ENCODE measurements at places on chromosomes 16 and 17.

GRCh38 chr17:33245183-33245582 lies 47.9 kb downstream of the ASIC2 start:
- DNase-seq = no peak

DNA sequence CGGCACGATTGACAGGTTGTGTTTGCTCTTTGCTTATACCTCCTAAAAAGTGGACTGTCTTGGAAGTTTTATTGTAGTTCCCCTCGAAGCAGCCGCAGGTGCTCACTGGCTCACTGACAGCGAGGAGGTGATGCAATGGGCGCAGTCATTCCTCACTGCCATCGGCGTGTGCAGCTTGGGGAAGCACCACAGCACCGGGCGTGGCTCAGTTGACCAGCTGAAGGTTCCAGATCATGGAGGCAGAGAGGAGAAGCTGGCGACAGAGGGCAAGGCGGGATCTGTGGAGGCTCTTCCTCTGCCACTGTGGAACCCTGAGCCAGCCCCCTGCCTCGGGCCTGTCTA lies 72.1 kb upstream of the TNRC6C start:
- no peak for DNase-seq

- DNase-seq = no peak
These were observed 6.0 kb downstream of the METTL22 start for GRCh38 chr16:8627456-8627855.

DNA sequence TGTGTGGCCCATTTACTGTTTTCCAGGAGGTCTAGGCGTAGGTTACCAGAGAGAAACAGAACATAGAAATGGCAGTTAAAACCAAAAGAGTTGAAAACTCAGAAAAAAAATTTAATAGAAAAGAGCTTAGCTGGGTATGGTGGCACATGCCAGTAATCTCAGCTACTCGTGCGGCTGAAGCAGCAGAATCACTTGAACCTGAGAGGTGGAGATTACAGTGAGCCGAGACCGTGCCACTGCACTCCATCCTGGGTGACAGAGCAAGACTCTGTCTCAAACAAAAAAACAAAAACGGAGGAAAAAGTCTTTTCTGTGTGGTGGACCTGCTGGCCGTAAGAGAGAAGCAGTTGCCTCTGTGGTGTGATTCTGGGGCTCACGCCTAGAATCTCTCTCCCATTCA lies 35.8 kb downstream of the MRTFB start:
- DNase-seq = no peak

DNA sequence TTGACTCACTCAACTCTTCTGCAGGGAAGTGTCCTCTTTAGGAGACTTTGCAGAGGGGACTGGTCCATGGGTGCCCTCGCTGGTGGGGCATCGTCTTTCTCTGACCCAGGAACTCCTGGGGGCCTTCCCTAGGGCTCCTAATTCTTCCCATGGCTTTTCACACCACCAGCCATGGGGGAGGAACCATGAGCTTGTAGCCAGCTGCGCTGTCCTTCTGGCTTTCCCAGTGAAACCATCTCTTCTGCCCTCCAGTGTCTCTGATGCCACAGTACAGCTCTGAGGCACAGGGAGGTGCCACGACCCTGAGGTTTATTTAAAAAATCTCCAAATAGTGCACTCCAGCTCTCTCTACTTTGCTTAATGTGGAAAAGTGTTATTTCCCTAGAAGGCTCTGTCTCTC lies 78.6 kb downstream of the SDR42E1 start:
- DNase-seq = no peak

GRCh38 chr16:69321080-69321479 lies 9.3 kb downstream of the PDF start:
- DNase-seq = no peak

GRCh38 chr16:67378642-67379041 lies 14.7 kb downstream of the TPPP3 start:
- DNase-seq = no peak

DNA sequence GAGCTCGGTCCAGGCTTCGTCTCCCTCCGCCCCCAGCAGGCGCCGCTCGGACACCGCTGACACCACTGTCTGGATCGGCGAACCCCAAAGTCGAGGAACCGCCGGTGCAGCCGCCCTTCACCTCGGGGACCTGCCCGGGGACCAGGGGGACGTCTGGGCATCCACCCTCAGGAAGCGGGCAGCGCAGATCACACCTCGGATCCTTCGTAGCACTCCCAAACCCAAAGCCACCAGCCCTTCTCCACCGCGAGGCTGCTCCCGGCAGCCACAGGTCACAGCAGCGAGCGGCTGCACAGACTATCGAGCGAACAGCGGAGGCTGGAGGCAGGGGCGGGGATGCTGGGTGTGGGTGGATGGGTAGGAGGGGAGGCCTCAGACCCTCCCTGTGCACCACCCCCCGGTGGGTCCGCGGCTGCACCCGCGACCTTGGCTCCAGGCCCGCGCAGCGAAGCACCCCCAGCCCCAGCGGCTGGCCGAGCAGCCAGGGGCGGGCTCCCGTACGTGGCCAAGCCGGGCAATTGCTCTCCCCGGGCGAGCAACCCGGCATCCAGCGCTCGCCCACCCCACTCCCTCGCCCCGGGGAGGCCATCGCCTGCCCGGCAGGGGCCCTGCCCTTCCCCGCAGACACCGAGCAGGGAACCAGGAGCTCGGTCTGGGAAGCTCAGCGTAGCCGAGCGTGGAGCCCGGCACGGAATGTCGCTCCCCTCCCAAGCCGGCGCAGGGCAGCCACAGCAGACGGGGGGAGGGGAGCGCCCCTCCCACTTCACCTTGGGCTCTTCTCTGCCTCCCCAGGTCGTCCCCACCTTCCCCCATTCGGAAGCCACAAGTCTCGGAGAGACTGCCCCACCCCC lies 1.0 kb downstream of the SDK2 start:
- DNase-seq = no peak

- DNase-seq = peak; percentile 96
These were observed 72.7 kb downstream of the ABCC1 start for GRCh38 chr16:16021988-16022682.

DNA sequence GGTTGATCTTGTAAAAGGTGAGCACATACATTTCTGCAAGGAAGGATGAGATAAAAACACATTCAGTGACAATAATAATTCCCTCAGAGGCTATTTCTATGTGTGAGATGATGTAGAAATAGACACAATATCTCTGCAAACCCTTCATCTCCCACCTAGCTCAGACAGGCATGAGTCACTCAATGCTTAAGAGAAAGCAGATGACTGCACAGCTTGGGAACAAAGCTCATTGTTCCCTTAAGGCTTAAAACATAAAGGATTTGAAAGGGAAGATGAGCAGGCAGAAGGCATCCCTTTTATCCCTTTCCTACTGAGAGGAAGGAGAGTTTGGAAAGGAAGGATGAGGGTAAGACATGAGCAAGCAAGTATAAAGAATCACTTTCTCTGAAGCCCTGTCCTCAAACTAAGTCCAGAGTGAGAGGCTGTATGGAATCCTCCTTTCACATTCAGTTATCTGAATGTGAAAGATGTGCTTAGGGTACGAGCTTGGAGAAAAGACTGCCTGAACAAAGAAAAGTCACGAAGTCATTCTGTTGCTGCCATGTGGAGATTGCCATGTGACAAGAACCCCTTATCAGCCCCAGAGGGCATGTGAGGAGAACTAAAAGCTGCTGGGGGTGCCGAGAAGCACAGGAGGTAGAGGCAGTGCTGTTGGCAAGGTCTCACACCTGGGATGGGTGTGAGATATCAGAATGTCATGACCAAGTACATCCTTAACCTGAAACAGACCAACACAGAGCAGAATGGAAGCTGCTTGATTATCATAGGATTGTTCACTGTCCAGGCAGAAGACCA lies 58.2 kb downstream of the CNTNAP4 start:
- DNase-seq = no peak

DNA sequence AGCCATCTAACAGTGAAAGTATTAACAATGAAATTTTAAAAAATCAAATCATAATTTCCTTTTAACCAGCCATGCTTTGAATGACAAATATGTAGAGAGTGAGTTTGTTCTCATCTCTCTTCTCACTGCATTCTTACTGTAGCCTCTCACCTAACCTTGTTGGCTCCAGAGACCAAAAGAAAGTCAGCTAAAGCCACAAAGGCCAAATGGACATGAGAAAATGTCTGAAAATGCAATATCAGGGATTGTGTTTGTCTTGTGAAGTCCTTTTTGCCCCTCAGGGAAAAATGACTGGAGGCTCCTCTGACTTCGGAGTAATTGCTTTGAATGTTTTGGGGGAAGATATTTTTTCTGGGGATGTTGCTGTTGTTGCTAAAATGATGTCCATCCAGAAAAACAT lies 166.3 kb downstream of the SLC39A11 start:
- no peak for DNase-seq

GRCh38 chr17:4953451-4953961 lies 2.6 kb downstream of the ENO3 start:
- DNase-seq = no peak

DNA sequence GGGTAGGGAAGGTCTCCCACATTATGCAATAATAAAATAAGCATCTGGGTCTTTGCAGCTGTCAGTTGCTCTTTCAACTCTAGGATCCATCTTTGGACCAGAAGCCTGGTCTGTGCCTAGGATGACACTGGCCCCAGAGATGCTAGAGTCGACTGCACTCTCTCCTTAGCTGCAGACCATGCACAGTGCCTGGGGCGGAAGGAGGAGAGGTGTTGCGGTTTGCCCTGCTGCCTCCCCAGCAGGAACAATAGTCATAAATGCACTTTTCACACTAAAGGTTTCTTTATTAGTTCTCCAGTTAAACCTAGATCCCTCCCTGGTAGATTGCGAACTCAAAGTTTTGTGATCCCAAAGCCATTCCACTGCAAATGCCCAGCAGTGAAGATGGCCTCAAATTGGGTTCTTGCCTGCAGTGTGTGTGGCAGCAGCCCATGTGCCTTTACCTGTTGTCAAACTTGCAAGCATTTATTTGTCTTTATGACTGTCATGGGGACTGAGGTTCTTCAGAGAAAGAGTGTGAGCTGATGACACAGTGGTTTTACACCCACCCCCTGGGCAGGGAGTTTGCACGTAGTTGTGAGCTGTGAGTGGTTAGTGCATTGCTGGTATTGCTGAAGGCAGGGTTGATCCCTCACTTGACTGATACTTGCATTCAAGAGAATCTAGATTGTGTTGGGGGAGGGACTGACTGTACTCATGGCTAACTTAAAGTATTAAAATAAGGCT lies 10.3 kb downstream of the ATXN1L start:
- DNase-seq = no peak

DNA sequence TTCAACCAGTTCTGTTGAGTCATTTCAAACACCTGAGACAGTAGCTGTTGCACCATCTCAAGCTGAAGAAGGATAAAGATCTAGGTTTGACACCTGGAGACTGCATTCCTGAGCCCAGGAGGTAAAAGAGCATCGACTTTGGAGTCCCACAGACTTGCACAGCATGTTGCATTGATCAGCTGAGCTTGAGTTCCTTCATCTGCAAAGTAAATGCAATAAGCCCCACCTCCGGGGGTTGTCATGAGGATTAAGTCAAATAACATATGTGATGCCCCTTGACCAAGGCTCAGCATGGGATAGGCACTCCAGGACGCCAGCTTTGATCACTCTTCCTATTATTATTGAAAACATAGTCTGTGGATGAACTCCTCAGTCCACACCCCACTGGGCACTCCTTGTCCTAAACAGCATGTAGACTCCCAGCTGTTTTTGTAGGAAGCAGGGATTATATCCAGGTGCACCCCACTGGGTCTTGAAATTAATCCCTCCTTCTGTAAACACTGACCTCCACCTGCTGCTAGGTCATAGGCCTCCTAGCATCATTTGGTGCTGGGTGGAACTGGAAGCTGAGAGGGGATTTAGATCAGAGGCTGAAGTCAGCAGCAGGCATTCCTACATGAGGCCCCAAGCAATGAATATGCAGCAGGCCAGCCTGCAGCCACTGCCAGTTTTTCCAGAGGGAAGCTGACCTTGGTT lies 259.0 kb downstream of the HS3ST4 start:
- DNase-seq = no peak

DNA sequence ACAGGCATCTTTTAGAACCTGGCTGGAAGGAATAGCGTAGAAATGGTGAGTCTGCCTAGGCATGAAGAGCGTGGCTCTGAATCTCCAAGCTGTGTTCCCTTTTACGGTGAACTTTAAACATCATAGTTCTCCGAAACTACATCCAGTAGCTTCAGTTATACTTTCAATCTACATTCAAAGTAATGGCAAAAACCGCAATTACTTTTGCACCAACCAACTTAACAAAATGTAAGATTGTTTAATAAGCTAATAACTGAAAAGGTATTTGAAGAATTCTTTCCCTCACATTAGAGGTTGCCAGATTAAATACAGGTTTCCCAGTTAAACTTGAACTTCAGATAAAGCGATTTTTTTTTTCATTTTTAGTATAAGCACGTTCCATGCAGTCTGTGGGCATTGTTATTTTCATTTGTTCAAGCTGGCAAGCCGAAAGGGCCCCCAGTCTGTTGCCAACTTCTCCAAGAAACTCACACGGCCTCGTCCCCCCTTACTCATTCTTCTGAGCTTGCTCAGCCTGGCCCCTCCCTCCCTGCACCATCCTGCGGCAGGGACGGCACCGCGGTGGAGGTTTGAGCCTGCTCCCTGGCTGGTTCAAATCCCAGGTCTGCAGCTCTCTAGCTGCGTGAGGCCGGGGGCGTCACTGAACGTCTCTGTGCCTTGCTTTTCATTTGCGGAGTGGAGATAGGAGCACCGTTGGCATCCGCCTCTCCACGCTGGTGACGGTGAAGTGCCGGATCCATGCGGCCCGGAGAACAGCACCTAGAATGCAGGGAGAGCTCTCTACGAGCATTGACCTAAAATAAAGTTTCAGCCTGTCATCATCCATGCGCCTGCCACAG lies 3.5 kb upstream of the MTHFSD start:
- DNase-seq = no peak

DNA sequence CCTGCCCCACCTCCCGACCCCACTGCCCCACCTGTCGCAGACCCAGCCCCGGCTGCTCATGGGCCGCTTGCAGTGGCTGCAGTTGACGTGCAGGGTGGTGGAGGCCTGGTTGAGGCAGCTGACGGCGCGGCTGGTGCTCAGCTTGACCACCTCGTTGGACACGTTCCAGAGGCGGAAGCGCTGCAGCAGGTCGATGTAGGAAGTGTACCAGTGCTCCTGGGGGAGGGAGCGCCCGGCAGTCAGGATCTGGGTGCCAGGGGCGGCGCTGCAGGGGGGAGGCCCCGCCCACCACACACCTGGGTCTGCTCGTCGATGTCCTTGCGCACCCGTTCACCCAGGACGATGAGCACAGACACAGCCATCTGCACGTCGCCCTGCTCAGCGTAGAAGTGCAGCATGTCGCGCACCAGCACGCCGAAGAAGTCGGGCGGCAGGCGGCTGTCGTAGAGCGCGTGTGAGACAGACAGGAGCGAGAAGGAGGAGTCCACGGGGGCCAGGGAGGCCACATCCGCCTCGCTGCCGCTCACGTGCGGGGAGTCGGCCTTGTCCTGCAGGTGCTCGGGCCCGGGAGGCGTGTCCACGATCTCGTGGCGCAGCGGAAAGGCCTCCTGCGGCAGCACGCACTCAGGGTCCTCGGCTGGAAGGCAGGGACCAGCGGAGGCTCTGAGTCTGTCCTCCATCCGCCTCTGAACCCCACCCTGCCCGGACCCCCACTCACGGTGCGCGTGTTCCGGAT lies 995 bp upstream of the JMJD8 start:
- DNase-seq = no peak

GRCh38 chr17:9956474-9957131 lies 51.5 kb upstream of the RCVRN start:
- DNase-seq = no peak
